ENCODE measurements at places on chromosomes 2 and 18. TPM values are rescaled to one million over a fixed set of nuclear protein-coding genes. Genes with fewer than 3 reads are reported as not detected.

Gene SLC23A3
- total RNA-seq = 2.4 TPM

Gene CGREF1
- total RNA-seq = 7.0 TPM

Gene CNGA3
- total RNA-seq = not detected

Gene TNFRSF11A
- total RNA-seq = 0.09 TPM

Gene IL37
- not detected for total RNA-seq

Gene ILKAP
- 18.9 TPM for total RNA-seq

Gene SLC11A1
- 0.14 TPM for total RNA-seq

Gene LYPD1
- total RNA-seq = 3.9 TPM

Gene MCM6
- 8.2 TPM for total RNA-seq

Gene TWIST2
- total RNA-seq = 45.2 TPM

All from smooth muscle cell of bladder (primary cell).